RKO (cell line): ENCODE measurements at places on chromosomes 6 and 20.

GRCh38 chr6:54315656-54316055, 7.4 kb downstream of the TINAG start:
- DNase-seq, result no peak

DNA sequence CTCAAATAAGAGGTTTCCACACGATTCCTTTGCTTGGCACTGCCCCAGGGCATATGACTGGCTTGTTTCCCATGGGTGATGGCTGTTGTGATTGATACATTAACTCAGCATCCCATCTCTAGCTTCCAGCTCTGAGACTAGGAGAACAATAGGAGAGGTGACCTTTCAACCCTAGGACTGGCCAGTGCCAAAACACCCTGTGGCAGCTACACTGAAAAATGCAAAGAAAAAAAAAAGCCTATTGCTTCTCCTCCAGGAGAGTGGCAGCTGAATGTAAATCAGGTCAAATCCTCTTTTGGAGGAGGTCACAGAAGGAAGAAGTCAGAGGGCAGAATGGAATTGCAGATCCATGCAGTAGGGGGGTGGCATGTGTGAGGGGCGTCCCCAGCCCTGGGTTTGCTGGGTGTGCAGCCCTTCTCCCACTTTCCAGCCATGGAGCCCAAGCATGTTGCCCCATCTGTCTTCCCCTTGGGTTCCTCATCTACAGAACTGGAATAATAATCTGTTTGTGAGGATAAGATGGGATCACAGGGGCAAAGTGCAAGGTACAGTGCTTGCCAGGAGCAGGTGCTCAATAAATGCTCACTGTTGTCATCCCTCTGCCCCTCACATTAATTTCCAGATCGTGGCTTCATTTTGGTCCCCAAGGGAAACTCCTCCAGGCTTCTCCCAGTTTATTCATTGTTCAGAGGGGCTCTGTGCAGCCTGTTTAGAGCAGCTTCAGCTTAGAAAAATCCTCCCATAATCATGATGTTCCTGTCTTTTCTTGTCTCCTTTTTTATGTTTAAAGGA, 245.0 kb upstream of the RIN2 start:
- DNase-seq, result no peak

DNA sequence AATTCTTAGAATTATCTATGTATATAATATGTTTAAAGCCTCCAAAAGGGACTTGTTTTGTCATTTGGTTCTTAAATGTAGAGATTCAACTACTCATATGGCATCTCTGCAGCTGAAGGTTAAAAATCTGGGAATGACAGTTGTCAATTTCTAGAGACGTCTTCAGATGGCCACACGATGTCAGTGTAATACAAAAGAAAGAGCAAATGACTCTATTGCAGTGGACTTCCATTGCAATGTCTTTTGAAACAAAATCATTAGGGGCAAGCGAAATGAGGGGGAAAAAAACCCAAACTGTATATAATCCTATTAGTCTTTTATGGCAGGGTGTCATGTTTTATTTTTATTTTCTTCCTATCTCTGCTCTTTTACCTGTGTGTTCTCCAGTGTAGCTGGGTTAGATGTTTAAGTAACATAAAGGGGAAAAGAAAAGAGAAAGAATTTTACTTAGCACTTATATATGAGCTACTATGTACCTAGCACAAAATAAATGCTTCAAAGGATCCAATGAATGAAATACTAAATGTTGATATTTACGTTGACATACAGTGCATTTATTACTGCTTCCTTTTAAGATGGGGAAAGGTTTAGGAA, 26.2 kb downstream of the CCN2 start:
- peak; percentile 79 for DNase-seq

DNA sequence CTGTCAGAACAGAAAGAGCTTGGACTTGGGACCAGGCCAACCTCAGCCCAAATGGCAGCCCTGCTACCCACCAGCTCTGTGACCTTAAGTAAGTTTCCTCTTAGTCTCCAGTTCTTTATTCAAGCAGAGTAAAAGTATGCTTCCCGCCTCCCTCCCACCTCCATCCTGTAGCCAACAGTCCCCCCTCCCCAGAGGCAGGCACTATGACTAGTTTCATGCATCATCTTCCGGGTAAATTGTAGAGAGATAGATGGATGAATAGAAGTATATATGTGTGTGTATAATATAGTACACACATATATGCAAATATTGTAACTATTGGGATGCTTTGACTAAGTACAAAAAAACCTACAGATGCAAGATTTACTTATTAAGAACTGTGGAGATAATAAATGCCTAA, 39.5 kb upstream of the B4GALT5 start:
- DNase-seq, result no peak

DNA sequence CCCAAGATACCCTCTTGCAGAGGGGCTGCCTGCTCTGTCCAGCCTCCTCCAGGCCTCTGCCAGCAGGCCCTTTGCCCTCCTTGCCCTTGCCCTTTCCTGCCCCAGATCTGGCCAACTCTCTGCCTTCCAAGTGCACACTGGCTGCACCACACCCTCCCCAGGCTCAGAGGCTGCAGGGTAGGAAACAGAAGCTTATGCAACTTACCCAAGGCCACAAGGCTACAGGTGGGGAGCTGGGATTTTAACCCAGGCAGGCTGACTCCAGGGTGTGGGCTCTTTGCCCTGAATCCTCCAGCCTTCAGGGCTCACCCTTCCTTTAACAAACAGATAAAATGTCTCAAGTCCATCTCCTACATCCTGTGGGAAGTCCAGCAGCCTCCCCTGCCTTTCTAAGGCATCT, 14.5 kb upstream of the TRAF3IP2 start:
- no peak for DNase-seq

DNA sequence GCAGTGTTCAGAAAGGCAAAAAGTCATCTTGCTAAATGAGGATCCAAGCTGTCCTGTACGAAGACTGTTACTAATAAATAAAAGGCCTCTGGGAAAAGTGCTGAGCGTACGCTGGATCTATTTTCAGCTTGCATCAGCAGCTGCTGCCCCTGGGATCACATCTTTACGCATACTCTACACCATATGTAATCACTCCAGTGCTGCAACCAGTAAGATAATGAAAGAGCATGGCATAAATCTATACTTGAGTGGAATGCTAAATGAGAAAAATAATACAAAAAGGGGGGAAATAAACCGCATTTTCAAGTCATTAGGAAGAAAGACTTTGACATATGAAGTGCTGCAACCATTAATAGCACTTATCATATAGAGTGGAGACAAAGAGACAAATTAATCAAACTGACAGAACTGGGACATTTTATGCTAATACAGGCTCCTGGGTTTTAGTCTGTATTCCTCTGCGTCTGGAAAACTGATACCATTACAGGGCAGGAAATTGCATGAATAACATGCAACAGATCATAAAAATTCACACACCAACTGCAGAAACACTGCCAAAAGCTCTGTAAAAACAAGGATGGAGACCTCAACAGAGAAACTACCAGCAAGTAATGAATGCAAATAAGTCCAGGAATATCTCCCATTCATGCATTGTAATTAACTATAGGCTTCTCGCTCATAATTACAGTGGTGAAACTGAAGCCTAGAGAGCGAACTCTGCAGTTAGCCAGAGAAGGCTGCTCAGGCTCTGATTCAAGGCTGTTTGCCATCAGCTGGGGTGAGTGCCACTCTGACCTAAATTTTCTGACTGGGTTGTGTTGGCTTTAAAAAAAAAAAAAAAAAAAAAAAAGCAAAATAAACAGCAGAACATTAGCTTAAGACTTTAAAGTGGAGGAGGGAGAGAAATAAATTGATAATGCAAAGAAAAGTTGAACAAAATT, 83.8 kb downstream of the GJA10 start:
- no peak for DNase-seq

GRCh38 chr6:52517502-52518278, 59.2 kb downstream of the TRAM2 start:
- DNase-seq, result peak; percentile 87

GRCh38 chr20:54014293-54014926, 56.0 kb downstream of the BCAS1 start:
- no peak for DNase-seq

- no peak for DNase-seq
Observed at GRCh38 chr6:106318851-106319250, 6.7 kb downstream of the ATG5 start.

- no peak for DNase-seq
Observed at GRCh38 chr6:14189074-14189473, 71.5 kb downstream of the CD83 start.

DNA sequence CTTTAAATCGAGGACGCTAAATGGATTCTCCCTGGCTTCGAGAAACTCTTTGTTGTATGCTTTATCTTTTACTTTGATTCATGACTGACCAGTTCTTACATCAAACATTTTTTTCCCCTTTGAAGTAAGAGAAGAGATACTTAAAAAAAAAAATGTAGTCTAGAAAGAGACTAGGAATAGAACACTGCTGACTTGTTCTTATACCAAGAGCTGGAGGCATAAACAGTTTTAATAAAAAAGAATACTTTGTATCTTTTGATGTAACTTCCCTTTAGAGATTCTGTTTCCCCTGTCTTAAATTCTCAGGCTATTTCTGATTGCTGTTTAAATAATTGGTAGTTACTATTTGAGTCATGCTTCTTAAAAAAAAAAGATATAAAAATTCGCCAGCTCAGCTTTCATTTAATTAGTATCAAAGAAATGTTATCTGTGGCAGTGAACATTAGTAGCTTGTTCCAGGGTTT, 4.8 kb downstream of the ASXL1 start:
- DNase-seq, result no peak

DNA sequence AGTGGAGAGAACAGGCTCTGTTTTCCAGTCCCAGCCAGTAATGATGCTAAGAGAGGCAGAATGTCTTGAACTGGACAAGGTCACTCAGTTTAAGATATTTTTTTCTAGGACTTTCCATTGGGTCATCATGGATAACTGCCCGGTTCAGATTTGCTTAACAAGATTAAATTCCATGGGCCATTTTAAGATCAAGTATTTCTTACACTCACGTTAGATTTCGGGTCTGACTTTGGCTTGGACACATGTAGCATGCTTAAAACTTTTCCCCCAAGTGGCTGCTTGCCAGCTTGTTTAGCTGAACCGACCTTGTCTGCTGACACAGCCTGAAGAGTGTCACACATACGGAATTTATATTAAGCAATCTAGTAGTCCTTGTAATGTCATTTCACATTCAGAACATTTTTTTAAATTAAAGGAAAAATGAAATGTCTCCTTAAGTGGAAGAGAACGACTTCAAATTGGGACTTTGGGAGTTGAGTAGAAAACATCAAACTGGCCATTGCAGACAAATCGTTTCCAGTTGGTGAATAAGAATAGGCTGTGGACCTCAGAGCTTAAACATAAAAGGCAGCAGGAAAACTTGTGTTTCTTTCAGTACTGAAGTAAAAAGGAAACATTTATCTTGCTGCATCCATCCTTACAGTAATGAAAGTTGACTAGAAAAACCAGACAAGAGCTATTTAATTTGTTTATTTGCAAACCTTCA, 29.0 kb downstream of the ARMC2 start:
- no peak for DNase-seq

DNA sequence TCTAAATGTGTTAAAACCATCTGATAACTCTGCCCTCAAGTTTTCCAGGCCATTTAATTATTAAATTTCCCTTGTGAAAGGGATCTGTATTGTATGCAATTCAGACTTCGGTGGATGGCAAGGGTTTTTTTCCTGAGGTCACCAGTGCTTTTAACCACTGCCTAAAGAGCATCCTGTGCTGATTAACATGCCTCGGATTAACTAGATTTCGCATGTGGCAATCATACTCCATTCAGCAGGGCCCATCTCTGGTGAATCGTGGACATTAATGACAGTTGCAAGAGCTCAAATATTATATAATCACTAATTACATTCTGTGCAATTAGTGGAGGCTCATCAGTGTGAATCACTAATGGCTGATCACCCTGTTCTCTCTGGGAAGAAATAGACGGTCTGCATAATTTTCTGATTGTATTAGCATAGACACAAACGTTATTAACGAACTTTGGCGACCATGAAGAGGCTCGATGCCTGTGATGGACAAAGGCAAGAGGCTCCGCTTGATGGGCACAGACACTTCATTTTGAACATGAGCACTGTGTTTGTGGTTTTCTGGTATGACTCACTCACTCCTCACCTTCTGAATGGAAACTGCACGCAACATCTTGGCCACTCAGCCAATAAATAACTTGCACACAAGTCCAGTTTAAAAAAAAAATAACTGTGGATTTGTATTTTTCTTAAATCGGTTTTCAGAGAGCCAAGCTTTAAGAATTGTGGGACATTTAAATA, 31.4 kb downstream of the LINC00237 start:
- DNase-seq, result peak; percentile 67

DNA sequence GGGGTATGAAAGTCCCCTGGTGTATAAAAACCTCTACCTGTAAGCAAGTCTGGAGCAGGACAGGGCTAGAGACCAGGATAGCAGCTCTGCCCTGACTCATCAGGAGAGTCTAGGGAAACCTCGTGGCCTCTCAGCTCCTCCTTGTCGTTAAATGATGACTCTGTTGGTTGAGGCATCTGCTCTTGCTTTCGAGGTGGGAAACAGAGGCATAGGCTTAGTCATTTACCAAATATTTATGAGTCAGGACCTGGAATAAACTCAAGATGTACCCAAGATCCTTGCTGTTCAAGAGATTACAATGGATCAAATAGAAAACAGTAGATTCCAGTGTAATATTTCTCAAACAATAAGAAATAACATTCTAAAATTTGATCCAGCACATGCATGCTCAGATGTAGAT, 5.5 kb downstream of the MANBAL start:
- DNase-seq, result peak; percentile 99

DNA sequence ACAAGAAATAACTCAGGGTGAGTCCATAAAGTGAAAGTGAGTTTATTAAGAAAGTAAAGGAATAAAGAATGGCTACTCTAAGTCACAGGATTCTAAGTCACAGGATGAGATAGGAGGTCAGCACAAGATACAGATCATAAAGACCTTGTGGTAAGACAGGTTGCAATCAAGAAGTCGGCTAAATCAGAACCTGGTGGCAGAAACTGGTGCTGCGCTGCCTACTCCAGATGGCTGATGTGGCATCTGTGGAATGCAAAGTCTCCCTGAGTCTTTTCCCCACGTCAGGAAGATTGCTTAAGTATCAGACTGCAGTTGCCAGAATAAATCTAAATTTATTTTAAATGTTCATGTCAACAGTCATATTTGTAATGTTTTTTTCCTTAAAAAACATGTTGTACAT, 10.7 kb upstream of the KCNK15 start:
- DNase-seq, result peak; percentile 56

- DNase-seq, result no peak
Observed at GRCh38 chr6:140775061-140775460, 1357.7 kb upstream of the GJE1 start.

DNA sequence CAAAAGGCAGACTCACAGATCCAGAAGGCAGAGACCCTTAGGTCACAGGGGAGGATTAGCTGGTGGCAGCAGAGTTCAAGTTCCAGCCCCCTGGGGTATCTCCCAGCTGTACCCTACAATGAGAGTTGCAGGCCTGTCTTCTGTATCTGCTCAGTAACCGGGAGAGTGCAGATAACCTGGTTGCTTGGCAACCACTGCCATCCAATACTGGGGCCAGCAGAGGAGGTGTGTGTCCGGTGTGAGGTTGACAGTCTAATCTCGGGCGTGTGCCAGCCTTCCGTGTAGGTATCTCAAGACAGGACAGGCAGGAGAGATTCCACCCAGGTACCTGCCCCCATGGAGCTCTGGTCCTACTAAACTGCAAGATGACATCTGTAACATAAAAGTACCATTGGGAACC, 56.6 kb upstream of the TBC1D7 start:
- DNase-seq, result no peak
